Stimulated activated CD8-positive, alpha-beta memory T cell treated with anti-CD3 and anti-CD28 coated beads, Interleukin-4, amount 100 ng/mL, for 1 hour (primary cell): ENCODE measurements at places on chromosomes 7 and 10.

GRCh38 chr7:51878865-51879264, 562.3 kb upstream of the COBL start:
- DNase-seq: no peak

DNA sequence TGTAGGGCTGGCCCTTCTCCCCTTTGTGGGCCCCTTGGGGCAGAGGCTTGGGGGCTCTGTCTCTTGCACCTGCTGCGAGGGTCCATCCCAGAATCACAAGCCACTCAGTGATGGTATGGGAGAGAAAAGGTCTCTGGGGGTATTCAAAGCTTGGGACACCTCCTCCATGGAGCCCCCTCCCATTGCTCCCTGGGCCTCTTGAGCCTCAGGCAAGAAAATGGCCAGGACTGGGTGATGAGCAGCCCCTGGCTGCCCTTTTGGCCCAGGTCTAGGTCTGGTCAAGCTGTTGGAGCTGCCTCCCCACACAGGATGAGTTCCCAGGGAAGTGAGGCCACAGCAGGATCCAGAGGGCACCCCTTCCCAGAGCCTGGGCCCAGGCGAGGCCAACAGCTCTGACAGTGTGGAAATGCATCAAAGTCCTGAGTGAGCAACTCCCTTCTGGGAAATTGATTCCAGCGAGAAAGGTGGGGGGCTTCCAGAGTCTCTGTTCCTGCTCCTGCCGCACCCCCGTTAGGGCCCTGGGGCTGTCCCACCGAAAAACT, 3.4 kb upstream of the MYL7 start:
- DNase-seq: no peak

- DNase-seq: no peak
Measured at GRCh38 chr10:102121739-102122372, 1.7 kb upstream of the LDB1 start.

- no peak for DNase-seq
Measured at GRCh38 chr10:29353305-29353704, 64.4 kb downstream of the LYZL1 start.

GRCh38 chr7:43758029-43758821, at the start of gene BLVRA:
Gene BLVRA (plus strand): TSS chr7:43758680. CDS start chr7:43771159, 12,479 bp downstream.
- DNase-seq: peak; percentile 20

GRCh38 chr7:142508251-142508650, 241.0 kb upstream of the PRSS1 start:
- DNase-seq: no peak

DNA sequence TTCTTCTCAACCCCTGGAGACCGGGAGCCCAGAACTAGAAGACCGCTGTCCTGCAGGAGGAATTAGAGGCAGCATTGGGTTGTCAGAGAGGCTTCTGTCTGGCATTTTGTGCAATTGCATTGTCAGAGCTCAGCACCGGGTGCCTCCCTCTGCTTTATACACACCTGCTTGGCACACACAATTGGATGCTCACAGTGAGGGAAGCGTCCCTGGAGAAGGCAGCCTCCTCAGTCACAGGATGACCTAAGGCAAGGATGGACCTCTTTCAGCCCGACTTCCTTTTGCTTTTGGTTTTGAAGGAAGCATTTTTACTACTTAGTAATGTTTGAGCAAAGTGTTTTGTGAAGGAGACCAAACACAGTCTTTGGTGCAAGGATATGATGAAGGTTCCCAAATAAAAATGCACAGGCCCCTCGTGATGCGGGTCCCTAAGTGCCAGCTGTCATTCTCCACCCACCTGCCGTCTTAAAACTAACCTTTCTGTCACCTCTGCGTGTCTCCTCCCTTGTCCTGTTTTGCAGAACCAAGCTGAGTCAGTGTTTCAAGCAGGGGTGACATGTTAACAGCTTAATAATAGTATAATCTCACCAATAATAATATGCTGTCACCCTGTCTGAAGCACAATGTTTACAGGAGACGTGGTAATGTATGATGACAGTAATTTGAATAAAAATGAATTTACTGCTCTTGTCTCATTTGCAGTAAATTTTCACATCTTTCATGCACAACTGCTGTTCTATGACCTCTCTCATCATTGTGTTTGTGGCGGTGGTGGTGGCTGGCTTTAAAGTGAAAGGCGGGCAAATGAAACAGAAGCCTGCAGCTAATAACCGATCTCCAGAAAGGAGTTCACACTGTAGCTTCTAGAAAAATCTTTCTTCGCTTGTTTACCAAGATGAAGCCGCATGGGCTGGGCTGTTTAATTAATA, 430.2 kb upstream of the MKI67 start:
- no peak for DNase-seq

- no peak for DNase-seq
Measured at GRCh38 chr10:88062798-88063472, 199.5 kb downstream of the PTEN start.

DNA sequence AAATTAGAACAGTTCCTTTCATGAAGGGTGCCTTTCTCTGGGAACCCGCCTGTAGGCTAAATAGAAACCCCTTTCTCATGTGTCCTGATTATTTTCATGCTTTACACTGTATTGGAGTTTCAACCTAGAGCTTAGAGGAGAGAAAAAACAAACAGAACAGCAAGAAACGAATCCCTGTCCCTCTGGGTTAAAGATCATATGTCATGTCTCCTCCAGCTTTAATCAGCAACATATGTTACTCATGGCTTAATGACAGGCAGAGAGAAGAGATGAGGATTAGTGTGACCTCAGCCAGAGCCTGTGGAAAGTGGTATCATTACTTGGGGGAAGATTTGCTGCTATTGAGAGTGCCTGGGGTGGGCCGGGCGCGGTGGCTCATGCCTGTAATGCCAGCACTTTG, 32.1 kb downstream of the CRCP start:
- DNase-seq: no peak

DNA sequence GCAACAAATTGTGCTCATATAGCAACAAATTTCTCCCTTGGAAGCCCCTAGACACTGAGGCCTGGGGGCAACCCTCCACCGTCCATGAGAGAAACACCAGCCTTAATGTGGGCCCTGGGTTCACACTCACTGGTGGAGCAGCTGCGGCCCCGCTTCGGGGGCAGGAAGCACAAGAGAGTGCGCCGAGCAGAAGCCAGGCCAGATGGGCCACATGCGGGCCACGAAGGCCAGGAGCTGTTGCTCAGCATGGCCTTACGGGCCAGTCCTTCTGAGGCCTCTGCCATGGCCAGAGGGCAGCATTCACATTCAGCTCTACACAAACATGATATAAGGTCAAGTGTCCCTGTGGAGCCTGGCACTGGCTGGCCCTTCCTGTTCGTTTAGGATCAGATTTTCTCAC, 60.0 kb upstream of the VIPR2 start:
- DNase-seq: no peak

- DNase-seq: no peak
Measured at GRCh38 chr10:50936335-50936734, 50.9 kb upstream of the A1CF start.

DNA sequence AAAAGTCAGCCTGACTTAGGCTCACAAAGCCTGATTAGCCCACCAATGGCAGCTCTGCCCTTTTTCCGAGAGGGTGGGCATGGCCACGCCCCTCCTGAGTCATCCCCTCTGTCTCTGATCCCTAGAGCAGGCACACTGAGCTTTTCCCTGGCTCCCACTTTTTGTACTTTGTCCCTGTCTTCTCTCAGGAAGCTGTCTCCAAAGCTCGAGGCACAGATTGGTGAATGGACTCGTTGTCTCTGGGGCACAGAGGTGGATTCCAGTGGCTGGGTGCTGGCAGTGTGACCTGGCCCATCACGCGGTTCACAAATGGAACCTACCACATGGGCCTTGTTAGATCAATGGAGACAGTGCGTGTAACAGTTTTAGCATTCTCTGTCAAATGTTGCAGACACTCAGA, 313.5 kb downstream of the WDR37 start:
- DNase-seq: no peak

DNA sequence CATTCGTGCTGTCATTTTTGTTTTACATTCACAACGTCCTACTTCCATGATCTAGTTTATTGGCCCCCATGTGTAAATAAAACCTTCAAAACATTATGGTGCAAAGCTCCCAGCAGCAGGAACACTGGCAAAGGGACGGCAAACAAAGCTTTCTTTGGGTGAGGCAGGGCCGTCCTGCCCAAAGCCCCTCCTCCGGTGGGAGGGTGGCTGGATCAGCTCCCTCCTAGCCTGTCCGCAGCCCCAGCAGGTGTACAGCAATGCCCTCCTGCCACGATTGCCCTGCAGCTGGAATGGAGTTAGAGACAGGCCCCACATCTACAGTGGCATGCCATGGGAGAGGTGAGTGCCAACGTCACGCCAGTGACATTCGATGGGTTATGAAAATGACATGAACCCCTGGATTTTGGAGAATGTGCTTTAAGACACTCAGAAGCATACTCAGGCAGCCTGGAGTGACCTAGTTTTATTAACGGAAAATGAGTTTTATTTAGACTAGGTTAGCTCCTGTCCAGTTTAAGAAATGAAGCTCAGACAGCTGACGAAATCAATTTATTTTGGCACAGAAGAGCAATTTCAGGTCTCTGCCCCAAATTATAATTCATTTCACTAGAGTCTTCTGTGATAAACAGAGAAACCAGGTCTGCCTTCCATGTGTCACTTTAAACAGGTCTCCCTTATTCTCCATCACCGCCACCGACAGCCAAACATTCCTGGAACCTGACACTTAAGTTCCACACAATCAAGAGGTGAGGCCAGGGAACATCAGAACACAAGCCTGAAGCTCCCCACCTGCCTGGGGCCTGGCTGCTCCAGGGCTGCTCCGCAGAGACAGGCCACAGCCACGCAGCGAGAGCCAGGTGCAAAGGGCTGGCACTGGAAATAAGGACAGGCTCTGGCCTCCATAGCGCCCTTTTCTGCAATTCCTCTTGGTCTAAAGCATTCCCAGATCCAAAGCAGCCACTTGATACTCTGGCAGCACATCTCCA, 50.1 kb downstream of the VOPP1 start:
- DNase-seq: no peak

DNA sequence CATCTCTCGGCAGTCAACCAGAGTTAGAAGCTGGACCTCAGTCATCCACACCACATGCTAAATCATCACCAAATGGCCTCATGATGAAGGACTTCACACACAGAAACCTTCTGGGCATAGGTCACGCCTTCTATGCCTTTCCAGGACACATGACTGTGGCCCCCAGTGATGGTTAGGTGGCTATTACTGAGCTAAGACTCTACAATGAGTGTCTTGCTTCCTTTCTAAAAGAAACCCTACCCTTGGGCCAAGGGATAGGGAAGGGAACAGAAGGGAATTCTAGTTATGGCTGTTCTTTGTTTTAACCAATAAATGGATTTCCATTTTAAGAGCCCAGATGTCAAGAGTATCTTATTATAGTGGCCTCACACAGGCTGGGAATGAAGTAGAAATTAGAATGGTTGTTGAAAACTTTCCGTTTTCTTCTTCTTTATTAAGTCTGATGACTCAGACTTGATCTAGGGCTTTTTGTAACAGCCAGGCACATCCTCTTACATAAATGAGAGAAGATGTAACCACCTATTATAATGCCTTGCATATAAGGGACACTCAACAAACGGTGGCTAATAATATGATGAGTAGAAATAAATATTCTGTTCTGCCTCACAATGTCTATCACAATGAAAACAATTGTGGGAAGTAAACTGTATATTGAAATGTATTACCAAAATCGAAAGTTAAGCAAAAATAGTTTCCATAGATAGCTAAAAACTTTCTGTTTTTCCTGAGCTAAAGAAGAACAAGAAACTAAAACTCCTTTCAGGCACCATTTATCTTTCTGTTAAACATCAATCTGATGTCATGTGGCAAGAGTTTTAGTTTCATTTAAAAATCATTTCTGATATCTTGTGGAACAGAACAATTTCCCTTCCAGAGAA, 62.5 kb upstream of the TOMM7 start:
- no peak for DNase-seq

- no peak for DNase-seq
Measured at GRCh38 chr10:82811621-82812020, 936.6 kb downstream of the NRG3 start.

DNA sequence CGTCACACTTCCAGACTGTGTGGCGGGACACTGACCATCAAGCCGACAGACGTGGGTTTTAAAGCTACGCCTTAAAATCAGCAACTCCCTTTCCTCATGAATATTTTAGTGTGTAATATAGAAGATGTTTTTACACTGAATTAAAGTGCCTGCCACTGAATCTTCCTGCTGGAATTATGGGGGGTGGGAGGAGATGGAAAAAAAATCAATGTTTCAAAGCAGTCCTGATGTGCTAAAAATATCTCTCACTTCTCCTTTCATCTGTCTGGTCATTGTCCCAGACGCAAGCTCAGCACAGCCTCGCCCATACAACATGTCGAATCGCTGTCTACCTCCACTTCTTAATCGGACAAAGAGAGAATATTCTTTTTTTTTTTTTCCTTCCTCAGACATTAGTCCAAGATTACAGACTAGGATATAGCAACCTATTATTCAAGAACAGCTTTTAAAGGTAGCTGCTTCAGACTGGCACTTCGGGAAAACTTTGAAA, 165.1 kb upstream of the KLF14 start:
- DNase-seq: no peak

- DNase-seq: no peak
Measured at GRCh38 chr7:21260939-21261338, 166.9 kb upstream of the SP4 start.

GRCh38 chr10:12375076-12375504, 25.7 kb downstream of the CAMK1D start:
- DNase-seq: no peak

DNA sequence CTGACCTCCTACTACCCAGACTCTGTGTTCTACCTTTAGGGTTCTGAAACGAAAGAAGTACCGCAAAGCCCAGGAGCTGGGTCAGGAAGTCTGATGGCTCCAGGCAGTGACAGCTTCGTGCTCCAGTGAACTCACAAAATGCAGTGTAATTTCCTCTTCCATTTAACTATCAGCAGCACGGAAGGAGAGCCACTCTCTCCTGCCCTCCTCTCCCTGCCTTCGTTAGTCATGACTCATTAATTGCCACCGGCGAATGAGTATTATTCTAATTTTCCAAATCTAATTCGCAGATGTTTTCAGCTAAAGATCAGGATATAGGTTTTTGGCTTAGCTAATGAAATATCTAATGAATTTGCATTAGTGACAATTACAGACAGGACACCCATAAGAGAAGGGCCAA, 1262.0 kb downstream of the TYW1 start:
- no peak for DNase-seq

DNA sequence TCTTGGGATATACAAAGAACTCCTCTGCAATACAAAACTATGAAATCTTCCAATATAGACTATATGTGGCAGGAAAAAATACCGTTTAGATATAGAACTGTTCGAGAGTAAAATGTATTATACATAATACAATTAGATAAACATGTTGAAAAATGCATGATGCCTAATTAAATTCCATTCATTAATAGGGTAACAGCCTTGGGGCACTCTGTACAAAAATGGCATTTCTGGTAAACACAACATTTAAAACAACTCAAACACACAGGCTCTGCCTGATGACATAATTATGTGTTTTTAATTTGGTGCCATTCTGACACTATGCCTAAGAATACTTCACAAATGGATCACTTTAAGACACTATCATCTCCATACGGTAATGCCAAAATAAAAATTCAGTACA, 180.9 kb downstream of the FAM107B start:
- DNase-seq: no peak

DNA sequence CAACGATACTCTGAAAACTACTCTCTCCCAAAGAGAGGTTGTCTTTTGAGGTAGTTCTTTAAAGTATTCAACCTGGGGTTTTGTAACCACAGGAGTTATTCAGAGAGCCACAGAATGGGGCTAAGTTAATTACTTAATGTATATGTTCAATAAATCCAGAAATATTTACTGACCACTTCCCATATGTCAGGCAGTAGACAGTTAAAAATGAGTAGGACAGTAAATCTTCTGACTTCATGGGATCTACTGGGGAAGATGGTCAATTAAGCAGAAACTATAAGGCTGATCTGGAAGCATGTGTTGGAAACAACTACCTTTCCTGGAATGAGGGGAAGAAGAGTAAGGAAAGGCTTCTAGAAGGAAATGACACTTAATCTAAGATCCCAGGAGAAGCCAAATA, 167.7 kb downstream of the MAGI2 start:
- DNase-seq: no peak
